ENCODE measurements at places on chromosomes 5 and 9. TPM values are rescaled to one million over a fixed set of nuclear protein-coding genes. Genes with fewer than 3 reads are reported as not detected.

GRCh38 chr5:126732716-126733115, 44.2 kb upstream of the LMNB1 start:
- no peak overlapping the region for H3K27ac ChIP-seq
- DNase-seq, result no peak
- H3K36me3 ChIP-seq, result no peaks in the 10 kb centered on the region
- H3K27me3 ChIP-seq, result peaks cover 4% of the 10 kb centered on the region
- H3K4me3 ChIP-seq, result no peak overlapping the region
- no peaks in the 10 kb centered on the region for H3K4me1 ChIP-seq

DNA sequence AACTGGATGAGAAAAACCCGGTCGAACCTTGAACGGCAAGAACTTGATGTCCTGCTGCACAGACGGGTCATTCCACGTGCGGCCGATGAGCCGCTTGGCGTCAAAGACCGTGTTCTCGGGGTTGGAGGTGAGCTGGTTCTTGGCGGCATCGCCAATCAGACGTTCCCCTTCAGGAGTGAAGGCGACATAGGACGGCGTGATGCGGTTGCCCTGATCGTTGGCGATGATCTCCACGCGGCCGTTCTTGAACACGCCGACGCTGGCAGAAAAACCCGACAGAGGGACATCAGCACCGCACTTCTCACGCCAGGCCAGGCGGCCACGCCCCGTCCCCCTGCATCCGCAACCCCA, 519 bp downstream of the HSPA5 start:
- peak overlapping the region; percentile 98 for H3K27ac ChIP-seq
- no peaks in the 10 kb centered on the region for H3K27me3 ChIP-seq
- DNase-seq, result no peak
- H3K4me1 ChIP-seq, result peaks cover 71% of the 10 kb centered on the region

DNA sequence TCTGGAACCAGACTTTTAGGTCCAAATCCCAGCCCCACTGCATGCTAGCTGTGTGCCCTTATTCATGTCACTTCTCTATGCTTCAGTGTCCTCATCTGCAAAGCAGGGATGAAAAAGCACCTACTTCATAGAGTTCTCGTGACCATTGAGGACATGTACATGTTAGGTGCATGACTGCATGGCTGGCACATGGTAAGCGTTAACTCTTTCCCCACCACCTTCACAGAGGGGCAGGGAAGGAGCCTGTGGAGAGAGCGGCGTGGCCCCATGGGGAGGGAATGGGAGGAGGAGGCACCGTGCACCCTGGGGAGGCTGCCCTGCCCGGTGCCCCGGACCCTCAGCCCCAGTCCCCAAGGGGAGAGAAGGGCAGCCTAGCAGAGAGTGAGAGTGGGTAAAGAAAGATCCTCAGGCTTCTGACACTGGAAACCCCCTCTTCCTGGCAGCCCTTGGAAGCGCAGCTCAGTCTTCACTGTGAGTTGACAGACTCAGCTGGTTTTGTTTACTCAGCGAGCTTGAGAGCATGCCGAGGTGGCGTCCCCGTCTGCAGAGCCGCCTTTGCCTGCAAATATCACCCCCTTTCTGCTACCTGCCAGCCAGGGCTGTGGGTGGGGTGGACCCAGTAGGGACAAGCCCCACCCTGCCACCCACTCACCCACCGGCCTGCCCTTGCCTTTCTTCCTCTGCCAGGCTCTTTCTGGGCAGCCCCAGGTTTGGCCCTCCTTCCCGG, 10.6 kb upstream of the ANGPTL2 start:
- no peaks in the 10 kb centered on the region for H3K36me3 ChIP-seq
- H3K27me3 ChIP-seq, result no peaks in the 10 kb centered on the region
- DNase-seq, result peak; percentile 79

DOK3 gene
- total RNA-seq, result 7.7 TPM

GRCh38 chr5:135008981-135009735, 24.9 kb downstream of the PITX1 start:
- H3K36me3 ChIP-seq, result peaks cover 1% of the 10 kb centered on the region
- H3K4me3 ChIP-seq, result no peak overlapping the region
- H3K27me3 ChIP-seq, result peaks cover 15% of the 10 kb centered on the region
- H3K27ac ChIP-seq, result no peak overlapping the region
- peaks cover 15% of the 10 kb centered on the region for H3K4me1 ChIP-seq
- DNase-seq, result no peak

- H3K4me3 ChIP-seq, result no peak overlapping the region
- H3K27ac ChIP-seq, result peak overlapping the region; percentile 45
- no peaks in the 10 kb centered on the region for H3K27me3 ChIP-seq
- H3K36me3 ChIP-seq, result no peaks in the 10 kb centered on the region
These were observed 87.1 kb upstream of the COL5A1 start for GRCh38 chr9:134554373-134555093.

GRCh38 chr5:165304193-165304827, 1798.9 kb downstream of the MAT2B start:
- H3K27me3 ChIP-seq, result no peaks in the 10 kb centered on the region
- no peaks in the 10 kb centered on the region for H3K36me3 ChIP-seq
- no peaks in the 10 kb centered on the region for H3K4me1 ChIP-seq
- DNase-seq, result no peak
- no peak overlapping the region for H3K4me3 ChIP-seq

C9orf50 gene
- 0.39 TPM for total RNA-seq

DNA sequence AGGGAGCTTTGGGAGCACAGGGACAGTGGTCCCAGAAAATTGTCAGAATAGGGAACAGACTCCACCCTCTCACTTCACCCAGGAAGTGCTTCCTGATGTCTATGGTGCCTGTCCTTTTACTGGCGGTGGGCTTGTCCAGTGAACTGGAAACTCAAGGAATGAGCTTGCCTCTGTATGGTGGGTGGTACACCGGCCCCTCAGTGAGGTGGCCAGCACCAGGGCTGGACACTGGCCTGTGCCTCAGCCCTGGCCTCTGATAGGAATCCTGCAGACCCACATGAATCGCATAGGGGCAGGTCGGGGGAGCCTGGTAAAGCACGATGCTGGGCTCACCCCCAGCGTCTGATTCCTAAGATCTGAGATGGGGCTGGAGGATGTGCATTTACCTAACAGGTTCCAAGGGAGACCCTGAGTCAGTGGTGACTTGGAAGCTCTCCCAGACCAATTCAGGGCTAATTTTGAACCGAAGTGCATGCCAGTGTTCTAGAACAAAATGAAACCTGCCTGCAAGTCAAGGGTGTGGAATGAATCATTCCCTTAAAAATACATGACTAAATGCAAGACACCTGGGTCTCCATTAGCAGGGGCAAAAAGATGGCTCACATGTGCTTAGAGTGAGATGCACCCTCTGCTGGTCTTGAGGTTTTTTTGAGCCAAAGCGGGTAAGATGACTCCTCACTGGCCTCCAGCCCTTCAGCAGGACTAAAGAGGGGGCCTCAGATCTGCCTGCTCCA, 178.3 kb downstream of the HSPA4 start:
- no peaks in the 10 kb centered on the region for H3K27me3 ChIP-seq
- H3K27ac ChIP-seq, result no peak overlapping the region
- no peak overlapping the region for H3K4me3 ChIP-seq
- no peaks in the 10 kb centered on the region for H3K36me3 ChIP-seq

CCNJL gene
- total RNA-seq, result 11.4 TPM

- peak overlapping the region; percentile 94 for H3K27ac ChIP-seq
- no peaks in the 10 kb centered on the region for H3K36me3 ChIP-seq
- peaks cover 76% of the 10 kb centered on the region for H3K4me1 ChIP-seq
- no peaks in the 10 kb centered on the region for H3K27me3 ChIP-seq
- DNase-seq, result no peak
- peak overlapping the region; percentile 56 for H3K4me3 ChIP-seq
These were observed 82.2 kb upstream of the ICE1 start for GRCh38 chr5:5340206-5340729.

- no peaks in the 10 kb centered on the region for H3K36me3 ChIP-seq
- H3K27me3 ChIP-seq, result no peaks in the 10 kb centered on the region
- no peaks in the 10 kb centered on the region for H3K4me1 ChIP-seq
- no peak overlapping the region for H3K4me3 ChIP-seq
These were observed 406.1 kb upstream of the CHD1 start for GRCh38 chr5:99334936-99335335.

GRCh38 chr9:81156381-81156780, 533.0 kb downstream of the TLE1 start:
- H3K27me3 ChIP-seq, result peaks cover 4% of the 10 kb centered on the region
- DNase-seq, result no peak
- H3K4me3 ChIP-seq, result no peak overlapping the region
- peaks cover 2% of the 10 kb centered on the region for H3K36me3 ChIP-seq
- no peak overlapping the region for H3K27ac ChIP-seq

GRCh38 chr5:163475411-163475810, 15.0 kb downstream of the HMMR start:
- H3K4me3 ChIP-seq, result no peak overlapping the region
- H3K36me3 ChIP-seq, result peaks cover 2% of the 10 kb centered on the region
- H3K27ac ChIP-seq, result no peak overlapping the region
- no peaks in the 10 kb centered on the region for H3K27me3 ChIP-seq
- peaks cover 4% of the 10 kb centered on the region for H3K4me1 ChIP-seq

DNA sequence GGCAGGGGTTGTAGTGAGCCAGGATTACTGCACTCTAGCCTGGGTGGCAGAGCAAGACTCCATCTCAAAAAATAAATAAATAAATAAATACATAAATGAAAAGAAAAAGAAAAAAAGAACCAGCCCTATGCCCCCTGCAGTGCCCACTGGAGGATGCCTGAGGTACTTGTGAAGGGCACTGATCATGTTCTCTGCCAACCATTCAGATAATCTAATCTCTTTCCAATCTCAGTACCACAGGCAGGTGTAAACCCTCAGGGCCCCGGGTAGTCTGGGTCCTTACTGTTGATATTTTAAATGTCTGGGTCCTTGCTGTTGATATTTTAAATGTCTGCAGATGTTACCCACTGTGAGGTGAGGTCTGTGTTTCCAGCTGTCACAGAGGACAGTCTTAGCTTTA, 321.8 kb upstream of the ADCY2 start:
- H3K4me3 ChIP-seq, result no peak overlapping the region
- DNase-seq, result no peak
- H3K4me1 ChIP-seq, result peaks cover 7% of the 10 kb centered on the region
- H3K36me3 ChIP-seq, result no peaks in the 10 kb centered on the region
- H3K27me3 ChIP-seq, result peaks cover 11% of the 10 kb centered on the region

GZMA gene
- not detected for total RNA-seq

SURF2 gene
- total RNA-seq, result 13.3 TPM

- no peaks in the 10 kb centered on the region for H3K4me1 ChIP-seq
- H3K27ac ChIP-seq, result no peak overlapping the region
- no peak for DNase-seq
- H3K4me3 ChIP-seq, result no peak overlapping the region
These were observed 158.3 kb downstream of the FAM174A start for GRCh38 chr5:100693481-100693880.

GRCh38 chr5:58009754-58010153, 450.1 kb downstream of the PLK2 start:
- no peaks in the 10 kb centered on the region for H3K4me1 ChIP-seq
- no peaks in the 10 kb centered on the region for H3K27me3 ChIP-seq
- no peak overlapping the region for H3K27ac ChIP-seq
- DNase-seq, result no peak
- no peak overlapping the region for H3K4me3 ChIP-seq

- H3K4me3 ChIP-seq, result no peak overlapping the region
- DNase-seq, result peak; percentile 42
- no peaks in the 10 kb centered on the region for H3K4me1 ChIP-seq
- peaks cover 16% of the 10 kb centered on the region for H3K36me3 ChIP-seq
These were observed 19.8 kb upstream of the MYORG start for GRCh38 chr9:34396276-34397214.

DNA sequence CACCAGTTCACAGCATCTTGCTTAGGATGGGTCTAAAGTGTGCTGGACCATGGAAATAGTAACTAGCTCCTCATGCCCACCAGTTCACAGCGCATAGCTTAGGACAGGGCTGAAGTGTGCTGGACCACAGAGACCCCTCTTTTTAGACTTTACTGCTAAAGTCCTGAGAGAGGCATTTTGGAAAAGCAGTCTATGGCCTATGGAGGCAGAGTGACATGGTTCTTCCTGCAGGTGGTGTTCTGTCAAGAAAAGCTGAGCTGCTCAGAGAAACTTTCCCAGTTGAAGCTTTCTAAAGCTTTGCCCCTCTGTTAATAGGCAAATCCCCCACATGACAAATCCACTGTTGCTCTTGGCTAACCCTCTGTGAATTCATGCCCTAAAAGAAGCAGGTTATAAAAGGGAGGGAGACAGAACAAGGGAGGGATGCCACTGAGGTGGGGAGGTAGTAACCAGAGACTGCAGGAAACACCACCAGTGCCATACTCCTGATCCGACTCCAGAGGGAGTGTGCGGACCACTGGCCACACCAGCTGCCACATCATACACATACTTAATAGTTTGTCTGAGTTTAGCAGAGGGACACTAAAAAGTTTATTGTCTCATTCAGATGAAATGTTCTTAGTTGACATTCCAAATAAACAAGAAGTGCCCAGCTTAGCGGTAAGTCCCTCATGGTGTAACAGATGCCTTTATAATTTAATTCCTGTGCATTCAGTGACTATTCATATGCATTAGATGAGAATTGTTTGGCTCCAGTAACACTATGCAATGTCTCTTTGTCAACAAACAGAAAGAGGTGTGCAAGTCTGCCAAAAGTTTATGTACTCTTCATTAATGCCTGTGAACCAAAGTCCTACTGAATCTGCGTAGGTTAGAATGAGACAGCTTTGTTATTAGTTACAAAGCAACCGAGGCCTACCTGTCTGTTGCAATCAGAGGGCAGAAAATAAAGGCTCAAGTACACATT, 236.2 kb upstream of the NFIL3 start:
- no peak for DNase-seq
- H3K36me3 ChIP-seq, result no peaks in the 10 kb centered on the region
- H3K27ac ChIP-seq, result no peak overlapping the region
- H3K27me3 ChIP-seq, result peaks cover 3% of the 10 kb centered on the region
- H3K4me3 ChIP-seq, result no peak overlapping the region
- no peaks in the 10 kb centered on the region for H3K4me1 ChIP-seq

DYNC2I2 gene
- 23.4 TPM for total RNA-seq

DNA sequence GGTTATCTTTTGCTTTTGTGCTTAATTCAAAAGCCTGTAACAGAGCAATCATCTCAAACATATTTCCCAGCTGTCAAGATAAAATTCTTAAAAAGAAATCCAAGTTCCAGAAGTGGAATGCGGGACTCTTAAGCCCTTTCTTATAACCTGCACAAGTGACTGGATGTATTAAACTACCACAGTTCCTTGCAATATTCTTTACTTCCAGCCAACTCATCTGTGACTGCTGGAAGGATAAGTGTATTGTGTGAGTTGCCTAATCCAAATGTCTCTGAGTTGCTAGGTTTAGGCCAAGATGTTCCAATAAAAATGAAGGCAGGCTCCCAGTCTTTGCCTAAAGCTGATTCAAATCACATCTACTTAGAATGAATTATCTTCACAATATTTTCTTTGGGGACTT, 159.2 kb upstream of the SLC24A2 start:
- DNase-seq, result no peak
- no peaks in the 10 kb centered on the region for H3K4me1 ChIP-seq
- peaks cover 20% of the 10 kb centered on the region for H3K27me3 ChIP-seq

DNA sequence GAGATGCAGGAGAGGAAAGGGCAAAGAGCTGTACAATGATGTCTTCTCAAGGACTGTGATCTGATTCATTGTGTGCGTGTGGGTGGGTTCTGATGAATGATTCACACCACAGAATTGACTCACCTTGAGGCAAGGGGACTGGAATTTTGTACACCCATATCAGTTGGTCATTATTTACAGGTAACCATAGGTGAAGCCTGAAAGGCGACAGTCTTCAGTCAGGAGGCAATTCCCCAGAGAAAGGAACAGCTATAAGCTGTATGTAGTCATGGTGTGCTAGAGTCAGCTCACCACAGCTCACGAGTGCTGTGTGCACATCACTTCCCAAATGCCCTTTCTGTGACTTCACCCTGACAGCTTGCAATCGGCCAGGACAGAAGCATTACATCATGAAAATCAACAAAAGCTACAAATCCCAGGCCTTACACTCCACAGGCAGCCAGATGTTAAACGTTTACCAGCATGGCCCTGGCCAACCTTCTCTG, 87.6 kb upstream of the RPS23 start:
- peaks cover 25% of the 10 kb centered on the region for H3K4me1 ChIP-seq
- no peak overlapping the region for H3K4me3 ChIP-seq
- no peak overlapping the region for H3K27ac ChIP-seq
- H3K27me3 ChIP-seq, result no peaks in the 10 kb centered on the region
- no peaks in the 10 kb centered on the region for H3K36me3 ChIP-seq
